Fibroblast of skin of left quadriceps (primary cell): ENCODE measurements at places on chromosomes 3 and 15.

DNA sequence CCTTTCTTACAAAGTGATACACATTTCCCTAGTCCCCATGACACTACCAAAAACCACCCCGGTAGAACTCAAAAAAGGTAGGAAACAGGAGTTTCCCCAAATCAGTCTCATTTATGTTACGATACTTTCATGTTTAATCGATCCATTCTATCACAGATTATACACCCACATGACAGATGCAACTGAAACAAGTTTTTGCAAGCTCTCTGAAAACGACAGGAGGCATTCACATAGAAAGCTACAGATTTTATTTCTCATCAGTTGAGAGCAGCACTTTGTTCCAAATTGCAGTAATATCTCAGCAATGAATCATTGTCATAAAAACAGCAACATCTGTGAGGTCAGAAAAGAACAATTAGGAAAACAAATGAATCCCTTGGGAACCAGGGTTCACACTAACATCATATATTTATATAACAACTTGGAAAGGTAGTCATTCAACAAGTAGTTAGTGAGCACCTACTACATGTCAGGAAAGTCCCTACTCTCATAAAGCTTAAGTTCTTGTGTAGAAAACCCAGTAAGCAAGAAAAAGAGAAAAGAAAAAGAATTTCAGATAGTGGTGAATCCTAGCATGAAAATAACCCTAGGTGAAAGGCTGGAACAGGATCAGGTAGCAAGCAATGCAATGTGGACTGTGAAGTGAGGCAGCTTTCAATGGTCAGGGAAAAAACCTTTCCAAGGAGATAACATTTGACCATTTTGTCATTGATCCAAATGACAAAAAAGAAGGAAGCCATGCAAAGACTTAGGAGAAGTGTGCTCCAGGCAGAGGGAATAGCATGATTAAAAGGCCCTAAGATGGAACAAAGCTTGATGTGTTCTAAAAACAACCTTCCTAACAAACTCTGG is 8.3 kb downstream of the PLD1 start:
- peak; percentile 86 for DNase-seq

DNA sequence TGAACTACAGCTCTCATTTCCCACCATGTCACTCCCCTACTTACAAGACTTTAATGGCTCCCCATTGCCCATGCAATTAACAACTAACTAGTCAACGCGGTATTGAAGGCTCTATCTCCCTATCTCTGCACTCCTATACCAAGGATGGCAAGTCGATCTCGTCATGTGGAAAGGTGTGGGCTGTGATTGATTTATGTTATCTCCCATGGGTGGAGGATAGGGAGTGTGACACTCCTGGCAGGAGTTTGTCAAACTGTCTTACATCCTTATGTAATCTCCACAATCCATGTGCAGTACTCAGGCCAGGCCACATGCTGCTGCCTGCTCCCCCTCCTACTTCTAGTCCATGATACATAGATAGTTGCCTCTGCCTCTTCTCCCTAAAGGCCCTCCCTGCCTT is 3.2 kb upstream of the RORA start:
- DNase-seq: no peak

- no peak for DNase-seq
These were observed 3.4 kb downstream of the TIMP4 start for GRCh38 chr3:12155264-12155663.

DNA sequence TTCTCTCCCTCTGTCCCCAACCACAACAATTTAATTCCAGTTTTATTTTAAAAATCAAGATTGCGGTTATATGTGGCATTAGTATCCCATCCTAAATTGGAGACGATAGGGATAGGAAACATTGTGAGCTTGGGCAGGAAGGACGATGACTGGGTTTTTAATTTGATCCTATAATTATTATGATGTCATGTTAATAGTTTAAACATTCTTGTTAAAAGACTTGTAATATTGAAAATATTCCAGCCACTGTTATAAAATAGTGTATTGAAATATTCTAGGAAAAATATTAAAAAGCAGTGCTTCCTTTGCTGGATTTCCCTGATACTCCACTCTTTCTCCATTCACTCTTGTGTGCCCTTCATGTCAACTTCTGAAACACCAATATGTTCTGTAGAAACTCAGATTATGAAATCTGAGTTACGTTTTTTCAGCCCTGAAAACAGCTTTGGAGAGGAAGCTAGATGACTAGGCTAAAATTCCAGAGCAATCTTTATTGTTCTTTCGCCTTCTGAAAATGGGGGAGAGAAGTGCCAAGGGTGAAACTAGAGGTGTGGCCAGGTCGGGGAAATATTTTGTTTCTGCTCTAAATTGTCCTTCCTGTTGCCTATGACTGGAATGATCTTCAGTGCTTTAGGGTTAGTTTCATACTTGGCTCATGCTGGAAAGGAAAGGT is 46.1 kb upstream of the MAP3K13 start:
- no peak for DNase-seq

- DNase-seq: no peak
These were observed 307.5 kb downstream of the PYDC2 start for GRCh38 chr3:191768421-191768820.

GRCh38 chr15:55532944-55533343 is 24.9 kb upstream of the DNAAF4 start:
- DNase-seq: no peak

DNA sequence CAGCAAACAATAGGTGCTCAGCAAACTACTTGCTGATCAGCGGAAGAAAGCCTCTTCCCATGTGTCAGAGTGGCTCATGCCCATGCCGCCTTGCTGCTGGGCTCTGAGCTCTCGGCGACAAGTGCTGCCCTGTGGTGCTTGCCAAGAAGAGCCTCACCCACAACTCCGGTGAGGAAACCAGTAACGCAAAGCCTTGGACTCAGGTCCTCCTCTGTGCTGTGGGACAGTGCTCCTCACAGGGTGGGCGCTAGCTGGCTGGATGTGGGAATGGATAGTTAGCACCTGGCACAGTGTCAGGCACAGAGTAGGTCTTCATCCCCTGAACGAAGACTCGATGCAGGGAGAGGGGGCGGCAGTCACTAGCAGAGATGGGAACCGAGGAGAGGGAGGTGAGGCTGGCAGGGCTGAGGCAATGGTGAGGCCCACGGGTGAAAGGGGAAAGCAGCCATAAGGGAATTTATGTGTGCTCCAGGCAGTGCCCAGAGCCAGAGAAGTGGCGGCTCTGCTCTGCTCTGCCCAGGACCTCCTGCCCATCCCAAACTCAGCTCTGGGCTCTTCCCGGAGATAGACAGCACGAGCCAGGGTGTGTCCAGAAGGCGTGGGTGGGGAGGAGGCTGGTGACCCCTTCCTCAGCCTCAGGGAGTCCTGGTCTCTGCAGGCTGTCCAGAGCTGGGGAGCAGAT is 55.7 kb downstream of the IQSEC1 start:
- no peak for DNase-seq

DNA sequence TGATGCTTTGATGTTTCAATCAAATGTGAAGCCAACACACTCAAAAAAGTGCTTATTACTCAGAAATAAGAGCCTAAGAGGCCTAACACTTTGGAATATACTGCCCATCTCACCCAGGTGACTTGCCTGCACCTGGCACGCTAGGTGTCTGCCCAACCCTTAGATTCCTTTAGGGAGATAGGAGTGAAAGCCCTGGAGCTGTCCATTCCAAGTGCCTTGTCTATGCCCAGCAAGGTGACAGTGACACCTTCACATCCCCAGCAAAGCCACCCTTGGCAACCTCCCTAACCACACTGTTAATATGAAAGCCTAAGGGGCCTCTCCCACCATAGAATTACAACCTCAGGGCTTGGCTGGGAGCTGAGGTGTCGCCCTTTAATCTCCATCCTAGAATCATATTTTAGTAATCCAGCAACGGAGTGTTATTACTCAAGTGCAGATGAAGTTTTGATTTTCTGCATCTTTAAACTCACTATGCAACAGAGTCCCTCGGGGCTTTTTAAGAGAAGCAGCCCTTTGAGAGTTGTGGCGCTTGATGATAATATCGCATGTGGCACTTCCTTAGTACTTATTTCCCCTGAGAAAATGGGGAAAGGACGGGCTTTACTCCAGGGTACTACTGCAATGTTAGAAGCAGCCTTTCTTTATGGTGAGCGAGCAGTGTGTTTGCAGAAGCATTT is 24.8 kb downstream of the ATP10A start:
- no peak for DNase-seq

DNA sequence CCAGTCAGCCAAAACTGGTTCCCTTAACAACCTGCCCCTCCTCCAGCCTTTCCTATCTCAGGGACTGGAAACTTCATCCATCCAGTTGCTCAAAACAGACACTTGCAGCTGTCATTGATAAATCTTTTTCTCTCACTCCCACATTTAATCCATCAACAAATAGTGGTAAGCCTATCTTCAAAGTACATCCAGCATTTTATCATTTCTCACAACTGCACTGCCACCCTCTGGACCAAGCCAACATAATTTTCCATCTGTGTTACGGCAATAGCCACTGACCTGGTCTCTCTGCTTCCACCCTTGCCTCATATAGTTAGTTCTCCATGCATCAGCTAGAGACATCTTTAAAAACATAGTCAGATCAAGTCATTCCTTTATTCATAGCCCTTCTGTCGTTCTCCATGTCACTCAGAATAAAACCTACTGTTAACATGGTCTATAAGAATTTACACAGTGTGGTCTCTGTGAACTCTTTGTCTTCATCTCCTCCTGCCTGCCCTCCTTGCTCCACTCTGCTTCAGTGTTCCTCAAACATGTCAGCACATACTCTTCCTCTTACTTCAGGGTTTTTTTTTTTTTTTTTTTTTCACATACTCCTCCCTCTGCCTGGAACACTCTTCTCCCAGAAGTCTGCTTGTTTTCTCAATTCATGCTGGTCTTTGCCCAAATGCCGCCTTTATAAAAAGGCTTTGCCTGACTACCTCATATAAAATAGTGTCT is 102.5 kb upstream of the COL6A5 start:
- no peak for DNase-seq

DNA sequence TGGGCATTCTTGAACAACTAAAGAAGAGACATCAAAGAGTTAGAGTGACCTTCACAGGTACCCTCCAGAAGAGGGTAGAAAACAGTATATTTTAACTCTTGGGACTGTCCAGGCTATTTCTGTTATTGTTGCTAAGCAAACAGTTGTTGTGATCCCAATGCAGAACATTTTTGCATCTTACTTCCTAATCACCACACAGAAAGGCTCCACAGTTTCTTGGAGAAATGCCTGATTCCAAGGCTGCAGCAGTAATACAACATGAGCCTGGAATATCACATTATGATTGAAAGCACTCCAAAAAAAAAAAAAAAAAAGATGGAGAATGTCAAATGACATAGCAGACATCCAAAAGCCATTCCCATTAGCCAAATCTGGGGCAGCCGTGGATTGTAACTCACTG is 195.6 kb downstream of the CTNNB1 start:
- DNase-seq: no peak

GRCh38 chr15:74893627-74894026 is 3.8 kb downstream of the MPI start:
- no peak for DNase-seq

- no peak for DNase-seq
These were observed 243.8 kb downstream of the OTOL1 start for GRCh38 chr3:161740421-161740820.

DNA sequence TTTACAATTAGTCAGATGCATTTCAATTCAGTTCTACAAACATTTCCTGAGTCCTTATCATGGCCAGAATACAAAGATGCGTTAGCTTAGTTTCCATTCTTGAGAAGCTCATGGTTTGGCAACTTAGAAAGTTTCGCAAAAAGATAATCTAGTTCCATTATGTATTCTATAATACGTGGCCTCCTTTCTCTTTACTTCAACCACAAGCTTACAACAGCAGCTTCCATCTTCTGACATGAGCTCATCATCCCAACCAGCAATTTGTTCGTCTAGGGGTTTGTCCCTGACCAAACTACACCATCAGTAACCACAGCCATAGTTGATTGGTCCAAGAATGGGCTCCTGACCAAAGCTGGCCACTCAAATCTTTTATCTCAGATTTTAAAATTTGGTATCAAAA is 267.6 kb upstream of the TBC1D5 start:
- DNase-seq: no peak

GRCh38 chr15:79943820-79944219 is 27.2 kb downstream of the BCL2A1 start:
- peak; percentile 55 for DNase-seq

- no peak for DNase-seq
These were observed 88.7 kb upstream of the BCL6 start for GRCh38 chr3:187833799-187834578.

DNA sequence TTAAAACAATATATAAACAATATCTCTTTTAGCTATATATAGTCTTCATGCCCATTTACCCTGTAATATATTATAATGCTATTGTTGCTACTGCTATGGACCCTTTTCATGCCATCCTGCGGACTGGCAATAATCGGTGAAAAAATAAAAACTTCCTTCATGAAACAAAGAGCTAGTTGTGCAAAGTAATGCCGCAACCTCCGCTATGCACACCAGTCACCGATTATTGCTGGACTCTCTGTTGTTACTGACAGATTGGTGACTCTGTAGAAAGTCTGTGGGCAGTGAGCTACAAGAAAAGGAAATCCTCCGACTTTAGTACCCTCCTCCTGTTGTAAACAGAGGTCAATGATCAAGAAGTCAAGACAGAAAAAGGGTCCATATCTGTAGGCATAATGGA is 17.9 kb upstream of the ICE2 start:
- no peak for DNase-seq

DNA sequence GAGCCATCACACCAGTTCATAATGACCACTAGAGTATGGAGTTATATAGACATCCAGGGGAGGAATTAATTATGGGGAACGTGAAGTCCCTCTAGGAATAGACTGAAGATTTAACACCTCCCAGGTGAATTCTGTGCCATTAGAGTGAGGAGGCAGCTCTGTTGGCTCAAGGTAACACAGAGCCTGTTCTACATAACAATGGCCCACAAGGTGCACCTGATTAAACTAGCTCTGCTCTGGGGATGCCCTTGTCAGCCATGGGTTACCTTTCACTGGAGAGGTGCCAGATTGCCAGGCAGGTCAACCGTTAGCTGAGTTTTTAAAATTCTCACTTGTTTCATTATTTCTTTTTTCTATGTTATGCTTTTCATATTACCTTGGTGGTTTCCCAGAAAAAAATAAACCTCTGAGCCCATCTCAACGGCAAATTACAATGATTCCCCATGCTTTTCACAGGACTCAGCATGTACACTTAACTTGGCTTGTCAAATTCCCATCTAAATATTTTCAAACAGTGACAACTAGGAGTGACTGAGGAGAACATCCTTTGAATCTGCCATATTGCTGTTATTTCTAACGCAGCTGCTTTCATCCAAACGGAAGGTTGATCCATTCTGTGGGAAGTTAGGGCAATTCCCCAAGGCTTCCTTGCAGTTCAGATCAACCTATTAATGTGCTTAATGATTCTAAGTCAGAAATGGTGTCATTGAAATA is 512.9 kb downstream of the MCTP2 start:
- DNase-seq: no peak

DNA sequence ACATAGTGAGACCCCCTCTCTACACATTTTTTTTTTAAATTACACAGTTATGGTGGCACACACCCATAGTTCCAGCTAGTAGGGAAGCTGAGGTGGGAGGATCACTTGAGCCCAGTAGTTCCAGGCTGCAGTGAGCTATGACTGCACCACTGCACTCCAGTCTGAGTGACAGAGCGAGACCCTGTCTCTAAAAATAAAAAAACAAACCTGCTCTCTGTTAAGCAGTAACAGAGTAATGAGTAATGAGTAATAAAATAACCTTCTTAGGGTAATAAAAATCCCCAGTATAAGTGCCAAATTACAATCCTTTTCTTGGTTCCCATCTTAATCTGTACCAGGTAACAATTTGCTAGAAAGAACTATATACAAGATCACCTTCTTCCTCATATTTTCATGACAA is 65.9 kb upstream of the PLXND1 start:
- DNase-seq: no peak

- no peak for DNase-seq
These were observed 108.4 kb downstream of the LSM3 start for GRCh38 chr3:14286887-14287500.
